Stimulated activated CD8-positive, alpha-beta memory T cell treated with anti-CD3 and anti-CD28 coated beads, Interleukin-15, amount 100 ng/mL, for 48 hours (primary cell): ENCODE measurements at places on chromosomes 12 and 14.

DNA sequence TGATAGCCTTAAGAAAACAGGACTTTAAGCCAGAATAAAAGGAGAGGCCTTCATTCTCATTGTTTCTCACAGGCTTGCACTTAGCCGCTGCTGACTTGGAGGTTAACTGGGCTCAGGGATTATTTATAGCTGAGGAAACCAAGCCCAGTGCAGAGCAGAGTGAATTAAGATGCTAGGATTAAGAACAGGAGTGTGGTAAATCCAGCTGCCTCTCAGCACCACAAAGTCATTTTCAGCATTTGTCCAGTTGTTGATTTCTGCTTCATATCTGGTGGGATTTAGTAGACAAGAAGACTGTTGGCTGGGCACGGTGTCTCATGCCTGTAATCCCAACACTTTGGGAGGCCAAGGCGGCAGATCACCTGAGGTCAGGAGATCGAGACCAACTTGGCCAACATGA is 14.3 kb upstream of the KRT73 start:
- DNase-seq, result no peak

GRCh38 chr12:132140501-132140900 is 3.6 kb downstream of the DDX51 start:
- no peak for DNase-seq

- DNase-seq, result no peak
These were observed 27.1 kb downstream of the DAO start for GRCh38 chr12:108906971-108907370.

GRCh38 chr14:75579338-75579864 is 981 bp downstream of the FLVCR2 start:
- DNase-seq, result no peak

DNA sequence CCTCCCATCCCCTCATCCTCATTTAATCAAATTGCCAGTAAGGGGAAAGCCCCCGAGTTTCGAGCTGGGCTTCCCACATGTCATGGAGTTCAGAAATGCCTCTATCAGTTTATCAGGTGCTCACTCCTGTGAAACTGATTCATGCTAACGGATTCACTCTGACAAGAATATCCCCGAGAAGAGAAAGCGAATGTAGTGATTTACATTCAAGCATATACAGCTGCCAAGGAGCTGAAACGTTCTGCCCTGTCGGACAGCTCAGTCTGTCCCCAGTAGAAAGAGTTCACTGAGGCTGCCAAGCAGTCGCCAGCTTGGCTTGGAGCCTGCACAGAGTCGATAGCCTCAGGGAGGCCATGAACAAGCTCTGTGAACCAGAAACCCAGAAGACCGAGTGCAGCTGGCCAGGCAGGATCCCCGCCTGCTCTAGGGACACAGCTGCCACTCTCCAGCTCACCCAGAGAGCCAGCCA is 88.4 kb downstream of the TMCC3 start:
- DNase-seq, result no peak

GRCh38 chr14:94303111-94303510 is 10.0 kb upstream of the SERPINA10 start:
- no peak for DNase-seq

GRCh38 chr12:86838711-86839110 is 582.5 kb upstream of the MGAT4C start:
- no peak for DNase-seq

DNA sequence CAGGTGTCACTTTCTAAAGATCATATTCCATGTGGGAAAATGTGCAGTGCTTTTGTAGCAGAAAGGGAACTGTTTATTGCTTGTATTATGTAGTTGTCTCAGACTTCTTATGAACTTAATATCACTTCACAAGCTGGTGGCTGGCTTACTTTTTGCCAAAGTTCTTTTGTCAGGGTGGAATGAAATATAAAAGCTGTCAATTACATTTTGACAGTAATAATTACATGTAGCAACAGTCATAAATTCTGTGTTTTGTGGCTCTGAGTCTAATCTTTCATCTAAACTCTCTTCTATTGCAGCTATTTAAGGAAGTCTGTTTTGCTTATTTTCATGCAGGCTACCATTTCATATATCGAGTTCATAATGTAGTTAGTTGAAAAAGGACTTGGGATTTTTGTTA is 106.6 kb downstream of the OTOGL start:
- no peak for DNase-seq

DNA sequence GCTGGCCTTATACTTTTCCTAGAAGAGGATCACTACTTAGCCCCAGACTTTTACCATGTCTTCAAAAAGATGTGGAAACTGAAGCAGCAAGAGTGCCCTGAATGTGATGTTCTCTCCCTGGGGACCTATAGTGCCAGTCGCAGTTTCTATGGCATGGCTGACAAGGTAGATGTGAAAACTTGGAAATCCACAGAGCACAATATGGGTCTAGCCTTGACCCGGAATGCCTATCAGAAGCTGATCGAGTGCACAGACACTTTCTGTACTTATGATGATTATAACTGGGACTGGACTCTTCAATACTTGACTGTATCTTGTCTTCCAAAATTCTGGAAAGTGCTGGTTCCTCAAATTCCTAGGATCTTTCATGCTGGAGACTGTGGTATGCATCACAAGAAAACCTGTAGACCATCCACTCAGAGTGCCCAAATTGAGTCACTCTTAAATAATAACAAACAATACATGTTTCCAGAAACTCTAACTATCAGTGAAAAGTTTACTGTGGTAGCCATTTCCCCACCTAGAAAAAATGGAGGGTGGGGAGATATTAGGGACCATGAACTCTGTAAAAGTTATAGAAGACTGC is 1.5 kb downstream of the MGAT2 start:
- no peak for DNase-seq

- peak; percentile 90 for DNase-seq
These were observed at the start of gene SRSF5 for GRCh38 chr14:69766984-69767368. Gene SRSF5 (plus strand): TSS chr14:69767142. CDS start chr14:69768157, 1,015 bp downstream.

DNA sequence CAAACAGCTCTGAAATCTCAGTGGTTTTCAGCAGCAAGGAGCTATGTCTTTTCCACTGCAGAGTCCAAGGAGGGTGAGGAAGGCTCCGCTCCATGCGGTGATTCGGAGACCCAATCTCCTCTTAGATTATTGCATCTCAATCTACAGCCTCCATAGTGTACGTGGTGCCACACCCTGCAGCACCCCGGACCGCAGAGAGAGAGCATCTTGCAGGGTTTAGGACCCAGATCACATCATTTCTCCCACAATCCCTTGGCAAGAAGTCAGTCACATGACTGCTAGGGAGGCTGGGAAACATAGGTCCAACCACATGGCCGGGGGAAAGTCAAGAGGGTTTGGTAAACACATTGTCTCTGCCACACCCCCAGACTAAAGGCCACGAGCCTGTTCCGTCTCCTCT is 209.4 kb upstream of the TMEM132C start:
- DNase-seq, result no peak

DNA sequence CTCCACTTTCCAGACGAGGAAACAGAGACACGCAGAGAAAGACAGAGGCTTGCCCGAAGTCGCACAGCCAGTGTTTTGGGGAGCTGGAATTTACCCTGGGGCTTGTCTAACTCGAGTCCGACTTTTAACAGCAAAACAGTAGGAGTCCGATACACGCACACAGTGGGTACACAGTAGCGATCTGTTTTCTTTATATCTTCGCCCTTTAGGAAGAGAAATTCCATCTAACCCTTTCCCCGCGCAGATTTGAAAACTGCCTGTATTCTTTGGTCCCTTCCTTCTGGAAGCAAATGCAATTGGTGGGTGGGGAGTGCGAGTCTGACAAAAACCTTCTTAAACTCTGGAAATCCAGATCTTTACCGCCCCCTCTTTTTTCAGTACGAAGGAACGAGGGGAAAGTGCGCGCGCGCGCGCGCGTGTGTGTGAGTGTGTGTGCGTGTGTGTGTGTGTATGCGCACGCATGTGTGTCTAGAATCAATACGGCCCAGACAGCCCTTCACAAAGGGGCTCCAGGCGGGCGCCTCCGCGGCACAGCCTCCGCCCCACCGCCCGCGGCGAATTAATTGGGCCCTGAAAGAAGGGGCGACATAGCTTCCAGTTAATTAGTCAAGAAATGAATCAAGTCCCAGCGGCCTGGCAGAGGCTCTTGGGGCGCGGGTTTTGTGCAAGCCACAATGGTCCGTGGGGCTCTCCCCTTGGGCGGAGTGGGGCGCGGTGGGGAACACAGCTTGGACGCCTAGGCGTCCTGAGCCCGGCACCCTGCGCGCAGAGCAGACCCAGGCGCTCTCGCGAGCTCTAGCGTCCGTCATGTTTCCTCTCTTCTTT is 14.0 kb upstream of the TBX3 start:
- no peak for DNase-seq

DNA sequence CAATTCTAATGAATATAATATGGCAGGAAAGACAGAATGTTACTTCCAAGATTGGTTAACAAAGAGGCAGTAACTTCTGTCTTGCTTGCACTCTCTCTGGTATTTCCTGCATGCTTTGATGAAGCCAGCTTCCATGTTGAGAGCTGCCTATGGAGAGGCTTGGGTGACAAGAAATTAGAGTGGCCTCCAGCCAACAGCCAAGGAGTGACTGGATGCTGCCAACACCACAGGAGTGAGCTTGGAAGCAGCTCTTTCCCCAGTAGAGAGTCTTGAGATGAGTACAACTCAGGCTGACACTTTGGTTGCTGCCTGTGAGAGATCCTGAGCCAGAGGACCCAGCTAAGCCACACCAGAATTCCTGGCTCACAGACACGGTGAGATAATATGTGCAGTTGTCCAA is 183.1 kb downstream of the RMST start:
- no peak for DNase-seq

DNA sequence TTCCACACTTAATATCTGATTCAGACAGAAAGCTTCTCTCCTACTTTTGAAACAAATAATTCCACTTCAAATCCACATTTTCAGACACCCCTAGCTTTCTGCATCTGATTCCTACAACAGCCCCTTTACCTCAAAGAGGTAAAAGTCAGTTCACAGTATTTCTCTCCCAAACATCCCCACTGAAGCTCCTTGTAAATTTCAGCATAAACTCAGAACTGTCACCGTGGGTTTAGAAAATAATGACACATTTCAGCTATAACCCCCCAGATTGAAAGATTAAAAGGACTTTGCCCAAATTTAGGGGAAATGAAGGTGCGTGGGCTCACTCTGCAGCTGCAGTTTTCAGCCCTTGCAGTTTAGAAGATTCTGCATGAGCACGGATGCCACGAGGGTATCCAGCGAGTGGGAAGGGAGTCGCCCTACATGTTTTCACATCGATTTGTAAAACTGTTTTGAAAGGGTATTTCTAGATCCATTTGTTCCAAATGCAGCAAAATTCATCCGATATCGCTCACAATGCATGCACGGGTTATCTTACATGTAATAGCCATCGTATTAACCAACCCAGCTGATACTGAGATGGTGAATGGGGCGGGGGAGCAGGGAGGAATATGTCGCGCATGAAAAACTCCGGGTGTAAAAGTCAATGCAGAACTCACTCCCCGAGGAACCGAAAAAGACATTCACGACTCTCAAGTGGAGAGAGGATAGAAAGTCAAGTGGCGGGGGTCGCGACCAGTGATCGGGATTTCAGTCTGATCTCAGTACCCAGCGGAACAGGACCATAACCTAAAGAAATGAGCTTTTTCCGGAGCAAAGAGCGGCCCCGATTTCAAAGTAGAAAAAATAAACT is 5.0 kb upstream of the CCND2 start:
- DNase-seq, result no peak

DNA sequence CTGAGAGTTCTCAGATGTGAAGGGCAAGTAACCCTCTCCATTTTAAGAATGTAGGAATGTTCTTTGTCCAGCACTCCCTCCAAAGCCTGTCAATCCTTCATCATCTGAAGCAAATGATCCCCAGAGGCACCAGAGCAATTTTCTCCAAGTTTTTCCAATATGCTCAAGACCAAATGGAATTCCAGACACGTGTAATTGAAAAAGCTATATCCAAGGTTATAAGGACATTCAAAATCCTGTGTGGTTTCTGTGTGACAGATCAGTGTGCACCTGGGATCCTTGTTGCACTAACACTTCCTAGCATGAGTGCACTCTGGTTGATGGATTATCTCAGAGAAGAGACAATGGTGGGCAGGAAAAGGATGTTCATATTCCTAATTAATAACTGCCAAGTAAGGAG is 65.6 kb upstream of the OVCH1 start:
- no peak for DNase-seq

DNA sequence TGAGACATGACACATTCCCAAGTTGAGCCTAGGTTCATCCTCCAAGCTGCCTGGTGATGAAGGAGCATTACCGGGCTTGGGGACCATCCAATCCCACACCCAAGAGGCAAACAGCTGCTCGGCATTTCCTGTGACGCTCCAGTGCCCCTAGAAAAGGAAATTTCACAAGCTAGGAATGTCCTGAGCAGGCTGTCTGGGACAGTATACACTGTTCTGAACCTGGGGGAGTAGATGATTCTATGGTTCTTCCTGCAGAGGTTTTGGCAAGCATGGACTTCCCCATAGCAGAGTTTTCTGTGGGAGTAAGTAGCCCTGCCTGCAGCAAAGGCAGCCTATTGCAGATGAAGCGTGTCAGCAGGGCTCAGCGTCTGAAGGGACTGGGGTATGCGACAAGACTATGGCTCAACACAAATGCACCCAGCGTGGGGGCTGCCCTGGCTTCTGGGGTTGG is 47.4 kb upstream of the SRSF5 start:
- no peak for DNase-seq

- no peak for DNase-seq
These were observed 5.0 kb downstream of the FANCM start for GRCh38 chr14:45140661-45141187.

- no peak for DNase-seq
These were observed 98.9 kb downstream of the PCNX1 start for GRCh38 chr14:71006200-71006563.

DNA sequence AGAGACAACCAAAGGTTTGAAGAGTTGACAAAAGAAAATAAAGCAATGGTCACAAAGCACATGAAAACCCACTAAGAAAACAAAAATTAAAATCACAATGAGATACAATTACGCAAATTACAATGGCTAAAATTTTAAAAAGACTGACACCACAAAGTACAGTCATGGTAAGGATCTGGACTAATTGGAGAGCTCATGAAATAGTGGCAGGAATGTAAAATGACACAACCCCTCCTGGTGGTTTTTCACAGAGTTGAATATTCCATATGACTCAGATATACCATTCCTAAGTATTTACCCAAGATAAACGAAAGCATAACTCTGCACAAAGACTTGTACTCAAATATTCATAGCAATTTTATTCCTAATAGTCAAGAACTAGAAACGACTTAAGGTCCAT is 65.9 kb downstream of the NOVA1 start:
- DNase-seq, result no peak

- peak; percentile 12 for DNase-seq
These were observed 172.2 kb upstream of the GZMB start for GRCh38 chr14:24806061-24806678.

DNA sequence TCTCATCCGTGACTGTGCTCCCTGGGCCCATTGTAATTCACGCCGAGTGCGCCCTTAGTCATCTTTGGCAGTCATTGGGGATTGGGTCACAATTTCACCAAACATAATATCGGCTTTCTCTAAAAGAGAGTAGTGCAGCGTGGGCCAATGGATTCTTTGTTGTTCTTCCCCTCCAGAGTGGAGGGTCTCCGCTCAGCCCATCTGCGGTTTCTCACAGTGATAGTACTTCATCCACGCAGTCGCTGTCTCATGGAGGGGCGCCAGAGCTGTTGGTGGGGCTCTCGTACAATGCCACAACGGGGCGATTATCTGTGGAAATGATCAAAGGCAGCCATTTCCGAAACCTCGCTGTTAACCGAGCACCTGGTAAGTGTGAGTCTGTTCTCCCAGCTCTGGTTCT is 321.8 kb downstream of the SNAPC1 start:
- no peak for DNase-seq

GRCh38 chr14:50362764-50363713 is 33.6 kb downstream of the CDKL1 start:
- peak; percentile 14 for DNase-seq
